ENCODE measurements at places on chromosomes 4 and X. TPM values are rescaled to one million over a fixed set of nuclear protein-coding genes. Genes with fewer than 3 reads are reported as not detected.
A peak's percentile ranks its signal among the peaks of the same experiment; 100 is the strongest.

DNA sequence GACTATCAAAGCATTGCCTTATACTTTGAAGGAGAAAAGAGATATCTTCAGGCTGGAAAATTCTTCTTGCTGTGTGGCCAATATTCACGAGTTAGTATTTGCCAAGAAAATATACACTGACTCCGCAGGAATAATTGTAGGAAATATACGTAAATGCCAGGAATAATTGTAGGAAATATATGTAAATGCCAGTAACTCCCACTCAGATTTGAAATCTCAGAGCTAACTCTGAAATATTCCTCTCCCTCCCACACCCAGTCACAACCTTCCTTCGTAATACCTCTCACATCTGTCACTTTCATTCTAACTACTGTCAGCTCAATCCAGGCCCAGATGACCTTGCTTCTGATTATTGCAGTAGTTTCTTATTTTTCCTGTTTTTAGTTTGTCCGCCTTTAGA is 73.5 kb downstream of the WDR19 start:
- peak; percentile 42 for DNase-seq
- H3K36me3 ChIP-seq, result no peaks in the 10 kb centered on the region
- no peaks in the 10 kb centered on the region for H3K27me3 ChIP-seq
- no peak overlapping the region for H3K27ac ChIP-seq
- no peaks in the 10 kb centered on the region for H3K4me1 ChIP-seq

The GAGE12J gene
- total RNA-seq, result not detected

The FAM53A gene
- 0.77 TPM for total RNA-seq

GRCh38 chr4:86250006-86250405 is 109.8 kb downstream of the MAPK10 start:
- DNase-seq, result peak; percentile 57
- no peaks in the 10 kb centered on the region for H3K27me3 ChIP-seq
- no peaks in the 10 kb centered on the region for H3K36me3 ChIP-seq
- no peak overlapping the region for H3K4me3 ChIP-seq

GRCh38 chrX:130539721-130540321 is 138.0 kb downstream of the RBMX2 start:
- H3K4me1 ChIP-seq, result no peaks in the 10 kb centered on the region
- H3K27me3 ChIP-seq, result no peaks in the 10 kb centered on the region
- H3K36me3 ChIP-seq, result no peaks in the 10 kb centered on the region
- peak; percentile 61 for DNase-seq
- no peak overlapping the region for H3K4me3 ChIP-seq
- H3K27ac ChIP-seq, result no peak overlapping the region

GRCh38 chrX:20265726-20266681 is 705 bp downstream of the RPS6KA3 start:
- H3K36me3 ChIP-seq, result no peaks in the 10 kb centered on the region
- H3K4me3 ChIP-seq, result peak overlapping the region; percentile 72
- DNase-seq, result peak; percentile 17
- peak overlapping the region; percentile 89 for H3K27ac ChIP-seq
- peaks cover 2% of the 10 kb centered on the region for H3K4me1 ChIP-seq

DNA sequence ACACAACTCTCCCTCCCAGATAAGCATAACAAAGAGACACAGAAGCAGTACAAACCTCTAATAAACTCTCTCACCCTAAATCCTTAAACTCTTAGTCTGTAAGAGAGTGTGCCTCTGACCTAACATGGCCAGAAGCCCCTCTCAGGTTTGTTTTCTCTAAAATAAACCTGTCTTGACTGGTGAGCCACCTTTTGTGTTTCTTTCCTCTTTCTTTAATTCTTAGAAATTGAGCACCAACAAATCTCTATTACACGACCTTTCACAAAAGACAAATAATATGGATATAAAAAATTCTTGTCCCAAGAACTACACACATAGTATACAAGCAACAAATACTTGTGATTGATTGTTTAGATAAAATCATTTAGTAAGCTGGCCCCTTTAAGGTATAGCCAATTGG is 573.7 kb downstream of the EPHA5 start:
- no peak for DNase-seq
- no peaks in the 10 kb centered on the region for H3K27me3 ChIP-seq
- no peaks in the 10 kb centered on the region for H3K36me3 ChIP-seq
- no peaks in the 10 kb centered on the region for H3K4me1 ChIP-seq
- no peak overlapping the region for H3K27ac ChIP-seq
- H3K4me3 ChIP-seq, result no peak overlapping the region

DNA sequence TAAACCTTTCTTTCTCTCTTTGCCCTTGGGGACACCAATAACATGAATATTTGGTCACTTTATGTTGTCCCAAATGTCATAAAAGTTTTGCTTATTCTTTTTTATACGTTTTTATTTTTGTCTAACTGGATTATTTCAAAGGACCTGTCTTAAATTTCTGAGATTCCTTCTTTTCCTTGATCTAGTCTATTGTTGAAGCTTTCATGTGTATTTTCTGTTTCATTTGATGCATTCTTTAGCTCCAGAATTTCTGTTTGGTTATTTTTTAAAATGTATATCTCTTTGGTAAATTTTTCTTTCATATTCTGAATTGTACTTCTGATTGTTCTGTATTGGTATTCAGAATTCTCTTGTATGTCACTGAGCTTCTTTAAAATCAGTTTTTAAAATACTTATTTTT is 88.3 kb downstream of the PTCHD1 start:
- H3K27ac ChIP-seq, result no peak overlapping the region
- no peaks in the 10 kb centered on the region for H3K27me3 ChIP-seq
- no peaks in the 10 kb centered on the region for H3K36me3 ChIP-seq
- H3K4me1 ChIP-seq, result no peaks in the 10 kb centered on the region

GRCh38 chr4:155854582-155855226 is 11.4 kb downstream of the ASIC5 start:
- no peaks in the 10 kb centered on the region for H3K27me3 ChIP-seq
- H3K4me1 ChIP-seq, result no peaks in the 10 kb centered on the region
- H3K27ac ChIP-seq, result no peak overlapping the region
- peak; percentile 70 for DNase-seq

The CT45A10 gene
- not detected for total RNA-seq

The PCYT1B gene
- total RNA-seq, result 0.17 TPM

- DNase-seq, result no peak
- no peaks in the 10 kb centered on the region for H3K4me1 ChIP-seq
- H3K27ac ChIP-seq, result no peak overlapping the region
- H3K36me3 ChIP-seq, result no peaks in the 10 kb centered on the region
- H3K4me3 ChIP-seq, result no peak overlapping the region
These were observed 113.4 kb upstream of the TMEM47 start for GRCh38 chrX:34770511-34770910.

GRCh38 chr4:182548156-182548555 is 305.0 kb downstream of the TENM3 start:
- DNase-seq, result no peak
- no peaks in the 10 kb centered on the region for H3K36me3 ChIP-seq
- no peak overlapping the region for H3K4me3 ChIP-seq
- H3K27me3 ChIP-seq, result no peaks in the 10 kb centered on the region
- H3K27ac ChIP-seq, result no peak overlapping the region
- H3K4me1 ChIP-seq, result no peaks in the 10 kb centered on the region

DNA sequence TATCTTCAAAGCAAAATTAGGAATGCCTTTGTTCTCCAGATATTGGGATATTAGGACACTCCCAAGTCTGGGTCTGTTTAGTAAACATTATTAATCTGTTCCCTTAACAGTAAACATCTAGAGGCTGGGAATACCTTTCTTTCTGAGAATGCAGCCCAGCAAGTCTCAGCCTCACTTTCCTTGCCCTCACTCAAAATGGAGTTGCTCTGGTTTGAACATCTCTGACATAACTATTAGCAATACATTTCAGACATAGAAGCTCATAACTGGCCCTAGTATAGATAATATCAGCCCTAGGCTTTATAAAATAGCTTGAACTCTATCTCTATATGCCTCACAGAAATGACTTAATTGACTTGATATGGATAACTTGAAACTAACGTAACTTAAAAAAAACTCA is 299.8 kb downstream of the SPATA18 start:
- DNase-seq, result no peak
- H3K36me3 ChIP-seq, result no peaks in the 10 kb centered on the region
- H3K27ac ChIP-seq, result no peak overlapping the region
- no peaks in the 10 kb centered on the region for H3K27me3 ChIP-seq
- no peaks in the 10 kb centered on the region for H3K4me1 ChIP-seq
- H3K4me3 ChIP-seq, result no peak overlapping the region

- no peak overlapping the region for H3K4me3 ChIP-seq
- no peak overlapping the region for H3K27ac ChIP-seq
- no peaks in the 10 kb centered on the region for H3K4me1 ChIP-seq
- H3K27me3 ChIP-seq, result no peaks in the 10 kb centered on the region
- peak; percentile 32 for DNase-seq
- no peaks in the 10 kb centered on the region for H3K36me3 ChIP-seq
These were observed 264.1 kb downstream of the CBLL2 start for GRCh38 chrX:22536746-22537304.

- H3K4me3 ChIP-seq, result no peak overlapping the region
- no peaks in the 10 kb centered on the region for H3K27me3 ChIP-seq
- no peaks in the 10 kb centered on the region for H3K36me3 ChIP-seq
- H3K4me1 ChIP-seq, result no peaks in the 10 kb centered on the region
- H3K27ac ChIP-seq, result no peak overlapping the region
These were observed 2.1 kb upstream of the SH2D1A start for GRCh38 chrX:124344246-124344645.

The QDPR gene
- total RNA-seq, result 27.4 TPM

DNA sequence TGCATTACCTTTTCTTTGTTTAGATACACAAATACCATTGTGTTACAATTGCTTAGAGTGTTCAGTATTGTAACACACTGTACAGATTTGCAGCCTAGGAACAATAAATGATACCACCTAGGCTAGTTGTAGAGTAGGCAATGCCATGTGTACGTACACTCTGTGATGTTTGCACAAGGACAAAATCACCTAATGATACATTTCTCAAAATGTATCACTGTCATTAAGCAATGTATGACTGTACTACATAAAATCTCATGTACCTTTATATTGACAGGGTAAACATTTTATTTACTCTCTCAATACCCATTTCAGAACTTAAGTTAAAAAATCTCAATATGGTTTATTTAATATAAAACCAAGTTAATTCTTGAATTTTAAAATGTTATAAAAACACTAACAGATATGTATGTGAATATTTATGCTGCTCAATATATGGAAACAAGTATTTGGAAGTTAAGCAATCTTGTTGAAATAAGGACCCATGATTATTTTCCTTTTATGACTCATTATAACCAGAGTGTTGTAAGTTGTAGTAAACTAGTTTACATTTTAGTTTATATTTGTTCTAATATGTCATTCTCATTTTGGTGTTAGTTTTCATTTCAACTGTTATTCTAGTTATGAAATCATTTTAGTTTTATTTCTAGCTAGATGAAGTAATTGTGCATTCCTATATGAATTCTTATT is 409.2 kb downstream of the TLL1 start:
- H3K4me1 ChIP-seq, result no peaks in the 10 kb centered on the region
- DNase-seq, result peak; percentile 2
- H3K36me3 ChIP-seq, result no peaks in the 10 kb centered on the region
- no peak overlapping the region for H3K27ac ChIP-seq

The CD38 gene
- total RNA-seq, result under 0.01 TPM

- H3K4me3 ChIP-seq, result no peak overlapping the region
- H3K4me1 ChIP-seq, result peaks cover 3% of the 10 kb centered on the region
- no peak for DNase-seq
- peaks cover 8% of the 10 kb centered on the region for H3K27me3 ChIP-seq
- H3K36me3 ChIP-seq, result no peaks in the 10 kb centered on the region
These were observed 80.2 kb downstream of the HTRA3 start for GRCh38 chr4:8349664-8350236.

- no peaks in the 10 kb centered on the region for H3K27me3 ChIP-seq
- H3K4me1 ChIP-seq, result no peaks in the 10 kb centered on the region
- H3K36me3 ChIP-seq, result no peaks in the 10 kb centered on the region
- no peak overlapping the region for H3K4me3 ChIP-seq
- no peak overlapping the region for H3K27ac ChIP-seq
- no peak for DNase-seq
These were observed 333.8 kb upstream of the GRIA3 start for GRCh38 chrX:122850326-122850725.

GRCh38 chr4:55635741-55636655 is at the start of gene NMU:
NMU (minus strand) TSS chr4:55636298; CDS start chr4:55636192, 106 bp downstream.
- peaks cover 37% of the 10 kb centered on the region for H3K27me3 ChIP-seq
- no peak for DNase-seq
- peak within 1 kb of the TSS; percentile 24 for H3K4me3 ChIP-seq

GRCh38 chr4:128386761-128387599 is 99.4 kb upstream of the PGRMC2 start:
- no peaks in the 10 kb centered on the region for H3K27me3 ChIP-seq
- peak; percentile 98 for DNase-seq

DNA sequence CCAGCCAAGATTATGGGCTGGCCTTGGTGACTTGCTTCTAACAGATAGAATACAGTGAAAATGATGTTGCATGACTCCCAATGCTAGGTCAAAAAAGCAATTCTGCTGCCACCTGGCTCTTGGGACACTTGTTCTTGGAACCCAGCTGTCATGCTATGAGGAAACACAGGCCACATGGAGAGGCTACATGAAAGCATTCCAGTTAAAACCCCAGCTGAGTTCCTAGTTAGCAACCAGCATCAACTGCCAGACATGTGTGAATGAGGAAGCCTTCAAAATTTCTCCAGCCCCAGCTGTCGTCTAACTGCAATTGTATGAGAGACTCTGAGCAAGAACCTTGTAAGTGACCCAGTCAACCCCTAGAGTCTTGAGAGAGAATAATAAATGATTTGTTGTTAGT is 105.2 kb upstream of the FGF16 start:
- H3K4me1 ChIP-seq, result no peaks in the 10 kb centered on the region
- H3K27ac ChIP-seq, result no peak overlapping the region
- H3K36me3 ChIP-seq, result no peaks in the 10 kb centered on the region
- DNase-seq, result no peak

The MAGEA8 gene
- total RNA-seq, result not detected

GRCh38 chrX:110219920-110220319 is 98.0 kb downstream of the AMMECR1 start:
- no peaks in the 10 kb centered on the region for H3K36me3 ChIP-seq
- no peaks in the 10 kb centered on the region for H3K4me1 ChIP-seq
- H3K27ac ChIP-seq, result no peak overlapping the region
- H3K27me3 ChIP-seq, result no peaks in the 10 kb centered on the region
- DNase-seq, result peak; percentile 56

The GPAT3 gene
- total RNA-seq, result 2.1 TPM

DNA sequence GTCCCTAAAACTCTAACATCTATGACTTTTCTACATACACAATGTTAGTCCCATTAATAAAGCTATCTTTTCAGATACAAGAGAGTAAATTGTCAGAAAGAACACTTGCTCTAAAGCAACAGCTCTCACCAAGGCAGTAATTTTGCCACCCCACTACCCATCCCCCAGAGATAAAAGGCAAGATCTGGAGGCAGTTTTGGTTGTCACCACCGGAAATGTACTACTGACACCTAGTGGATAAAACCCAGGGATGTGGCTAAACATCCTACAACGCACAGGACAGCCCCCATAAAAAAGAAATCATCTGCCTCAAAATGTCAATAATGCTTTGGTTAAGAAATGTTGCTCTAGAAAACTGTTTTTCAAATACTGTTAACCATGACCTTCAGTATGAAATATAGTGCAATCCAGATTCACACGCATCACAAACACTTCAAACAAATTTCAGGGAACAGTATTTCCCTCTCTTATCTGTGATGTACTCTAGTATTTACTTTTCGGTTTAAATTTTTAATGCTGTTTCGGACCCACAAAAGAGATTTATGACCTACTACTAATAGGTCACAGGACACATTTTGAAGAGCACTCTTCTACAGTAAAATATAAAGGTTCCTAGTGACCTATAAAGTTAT is 5.1 kb downstream of the FBXL5 start:
- H3K4me1 ChIP-seq, result peaks cover 2% of the 10 kb centered on the region
- H3K4me3 ChIP-seq, result no peak overlapping the region
- no peaks in the 10 kb centered on the region for H3K27me3 ChIP-seq
- H3K27ac ChIP-seq, result no peak overlapping the region
- peak; percentile 46 for DNase-seq
